ENCODE measurements at places on chromosomes 12 and 14. TPM values are rescaled to one million over a fixed set of nuclear protein-coding genes. Genes with fewer than 3 reads are reported as not detected.
A peak's percentile ranks its signal among the peaks of the same experiment; 100 is the strongest.

Gene AVPR1A
- polyA plus RNA-seq = not detected

Gene SERPINA1
- polyA plus RNA-seq = 0.17 TPM

Gene PDE3A
- 1.7 TPM for polyA plus RNA-seq

Gene KRT77
- polyA plus RNA-seq = not detected

DNA sequence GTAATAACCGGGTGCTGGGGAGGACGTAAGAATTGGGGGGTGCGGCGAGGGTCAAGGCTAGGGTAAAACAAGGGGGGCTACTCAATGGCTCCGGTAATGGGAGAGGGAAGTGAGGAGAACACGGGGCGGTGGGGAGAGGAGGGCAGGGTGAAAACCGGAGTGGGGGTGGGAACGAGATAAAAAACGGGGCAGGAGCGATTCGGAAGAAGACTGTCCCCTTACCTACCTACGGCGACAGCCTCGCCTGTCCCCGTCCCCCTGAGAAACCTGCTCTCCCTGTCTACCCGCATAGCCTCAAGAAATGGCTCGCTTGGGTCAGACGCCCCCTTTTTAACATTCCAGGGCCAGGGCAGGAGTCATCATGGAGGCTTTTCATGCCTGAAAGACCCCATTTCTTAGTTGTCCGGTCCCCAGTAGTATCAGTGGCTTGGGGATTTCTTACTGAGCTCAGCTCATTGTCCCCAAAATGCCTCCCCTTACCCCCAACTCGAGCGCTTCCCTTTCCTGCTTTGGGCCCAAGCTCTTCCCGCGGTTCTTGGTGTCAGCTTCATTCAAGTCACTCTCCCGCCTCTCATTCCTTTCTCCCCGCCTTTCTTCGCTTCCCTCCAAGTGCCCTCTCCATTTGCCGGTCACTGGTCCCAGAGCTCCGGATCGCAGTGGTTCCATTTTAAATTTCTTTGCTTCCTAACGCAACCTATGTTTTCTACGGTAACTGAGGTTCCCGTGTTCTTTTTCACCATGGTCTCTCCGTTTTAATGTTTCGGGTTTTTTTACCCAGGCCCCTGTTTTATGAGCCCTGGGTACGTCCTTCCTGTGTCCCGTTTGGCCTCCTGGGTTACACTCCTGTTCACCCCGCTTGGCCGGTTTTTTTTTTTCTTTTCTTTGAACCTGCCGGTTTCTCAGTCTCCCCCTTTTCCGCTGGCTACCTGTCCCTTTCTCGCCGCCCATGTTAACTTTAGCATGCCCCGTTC, 1.2 kb upstream of the WSB2 start:
- no peak for DNase-seq

- DNase-seq = no peak
These were observed 454.0 kb downstream of the FOXG1 start for GRCh38 chr14:29220566-29220965.

GRCh38 chr14:68191567-68192321, 372.2 kb downstream of the RAD51B start:
- no peak for DNase-seq

DNA sequence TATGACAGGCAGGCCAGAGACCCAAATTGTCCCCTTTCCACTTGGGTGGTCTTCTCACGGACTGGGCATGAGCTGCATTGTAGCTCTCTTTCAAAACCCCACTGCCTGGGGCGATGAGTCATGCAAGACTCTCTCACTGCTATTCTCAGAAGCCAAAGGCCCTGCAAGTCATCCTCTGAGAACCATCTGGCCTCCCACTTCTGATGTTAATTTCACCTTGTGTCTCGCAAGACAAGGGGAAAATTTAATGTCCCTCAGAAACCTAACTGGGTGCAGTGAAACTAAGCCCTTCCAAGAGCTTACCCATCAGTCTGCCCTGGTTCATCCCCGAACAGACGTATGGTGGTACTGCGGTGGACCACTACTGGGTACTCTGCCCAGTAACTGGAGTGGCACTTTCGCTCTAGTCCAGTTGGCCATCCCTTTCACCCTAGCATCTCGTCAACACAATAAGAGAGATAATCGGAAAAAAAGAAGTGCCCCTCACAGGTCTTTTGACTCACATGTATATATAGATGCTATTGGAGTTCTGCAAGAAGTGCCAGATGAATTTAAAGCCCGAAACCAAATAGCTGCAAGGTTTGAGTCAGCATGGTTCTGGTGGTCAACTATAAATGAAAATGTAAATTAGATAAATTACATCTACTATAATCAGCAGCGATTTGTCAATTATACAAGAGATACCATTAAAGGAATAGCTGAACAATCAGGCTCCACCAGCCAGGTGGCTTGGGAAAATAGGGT, 31.3 kb upstream of the LALBA start:
- DNase-seq = peak; percentile 45

GRCh38 chr12:129762436-129762835, 141.4 kb downstream of the TMEM132D start:
- no peak for DNase-seq

GRCh38 chr12:68349220-68349621, 17.1 kb upstream of the MDM1 start:
- DNase-seq = no peak

DNA sequence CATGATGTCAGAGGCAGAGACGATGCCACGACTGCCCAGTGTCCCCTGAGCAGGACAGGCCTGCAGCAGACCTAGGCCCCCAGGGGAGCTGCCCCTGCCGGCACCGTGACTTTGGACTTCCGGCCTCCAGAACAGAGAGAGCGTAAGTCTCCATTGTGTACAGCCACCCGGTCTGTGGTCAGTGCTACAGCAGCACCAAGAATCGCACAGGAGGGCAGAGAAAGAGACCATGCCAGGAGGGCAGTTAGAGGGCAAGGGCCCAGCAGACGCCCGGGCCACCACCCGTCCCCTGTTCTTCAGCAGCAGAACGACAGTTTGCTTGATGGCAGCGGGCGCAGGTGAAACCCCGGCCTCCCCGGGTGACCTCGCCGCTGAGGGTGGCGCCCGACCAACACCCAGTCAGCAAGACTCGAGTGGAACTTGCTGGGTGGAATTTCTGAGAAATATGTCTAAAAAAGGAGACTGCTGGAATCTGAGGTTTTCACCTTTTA, 19.7 kb downstream of the GALNT9 start:
- DNase-seq = no peak
